AG09309 (cell line): ENCODE measurements at places on chromosomes 5 and 9.

GRCh38 chr5:38533286-38534155, 22.9 kb downstream of the LIFR start:
- DNase-seq: no peak

GRCh38 chr9:94872891-94873511, 146.5 kb downstream of the AOPEP start:
- DNase-seq: no peak

DNA sequence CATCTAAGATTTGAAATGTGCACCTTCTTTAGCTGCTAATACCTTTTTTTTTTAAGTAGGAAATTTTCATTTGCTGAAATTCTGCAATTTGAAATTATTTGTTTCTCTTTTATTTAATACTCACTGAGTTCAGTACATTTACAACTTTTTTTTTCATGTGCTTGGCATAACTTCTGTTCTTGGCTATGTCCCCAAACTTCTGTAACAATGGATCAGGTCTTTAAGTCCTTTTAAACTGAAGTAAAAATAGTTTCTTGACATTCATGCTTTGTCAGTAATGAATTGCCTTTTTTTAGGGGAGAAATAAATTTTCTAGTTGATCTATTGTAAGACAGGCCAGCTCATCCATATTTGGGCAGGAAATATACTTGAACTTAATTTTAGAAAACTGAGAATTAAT, 41.5 kb downstream of the EDIL3 start:
- DNase-seq: no peak

- DNase-seq: no peak
Measured at GRCh38 chr9:131814707-131815106, 74.8 kb upstream of the RAPGEF1 start.

DNA sequence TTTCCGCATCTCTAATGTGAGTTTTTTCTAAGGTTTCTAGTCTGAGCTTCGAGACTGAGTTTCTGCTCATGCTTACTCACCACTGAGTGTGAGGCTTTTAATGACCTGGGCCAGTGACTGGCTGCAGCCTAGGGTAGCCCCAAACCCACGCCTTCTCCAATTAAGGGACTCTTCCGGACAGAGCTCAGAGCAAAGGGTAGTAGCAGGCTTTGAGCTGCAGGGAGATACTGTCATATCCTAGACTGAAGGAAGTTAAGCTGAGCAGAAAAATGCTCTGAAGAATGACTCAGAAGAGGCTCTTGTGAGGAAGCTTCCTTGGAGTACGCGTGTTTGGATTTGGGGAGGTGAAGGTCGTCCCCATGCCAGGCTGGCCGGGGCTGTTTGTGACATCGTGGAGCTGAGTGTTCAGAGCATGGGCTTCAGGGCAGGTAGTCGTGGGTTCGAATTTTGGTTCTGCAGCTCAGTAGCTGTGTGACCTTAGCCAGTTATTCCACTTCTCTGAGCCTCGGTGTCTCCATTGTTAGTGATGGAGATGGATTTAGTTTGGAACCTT, 3.5 kb downstream of the USP20 start:
- peak; percentile 80 for DNase-seq

GRCh38 chr9:33081128-33081851, 4.8 kb upstream of the SMU1 start:
- DNase-seq: peak; percentile 61

- no peak for DNase-seq
Measured at GRCh38 chr9:90180381-90180780, 462.2 kb downstream of the DIRAS2 start.
